Activated CD4-positive, alpha-beta T cell treated with anti-CD3 and anti-CD28 coated beads, Interleukin-2, Interleukin-4, amounts not matched to agents 100 ng/mL and 50 ng/mL, durations not matched to agents 16 hours and 8 hours (primary cell): ENCODE measurements at places on chromosomes 1 and 21.

DNA sequence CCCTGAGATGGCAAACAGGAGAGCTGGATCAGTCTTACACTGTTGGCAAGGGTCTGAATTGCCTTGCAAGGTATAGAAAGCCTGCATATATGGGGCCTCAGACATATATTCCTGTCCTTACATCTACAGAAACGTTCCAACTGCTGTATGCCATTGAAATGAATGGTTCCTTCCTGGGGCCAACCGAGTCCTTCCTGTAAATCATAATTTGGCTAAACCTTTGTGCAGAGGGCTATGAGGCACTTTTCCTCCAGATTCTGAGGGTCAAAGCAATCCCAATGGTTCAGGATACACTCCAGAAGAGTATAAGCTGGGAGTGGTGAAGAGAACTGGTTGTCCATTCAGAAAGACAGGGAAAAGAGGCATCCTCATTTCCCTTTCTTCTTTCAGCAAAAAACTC, 190.5 kb downstream of the PTPRC start:
- DNase-seq: no peak

DNA sequence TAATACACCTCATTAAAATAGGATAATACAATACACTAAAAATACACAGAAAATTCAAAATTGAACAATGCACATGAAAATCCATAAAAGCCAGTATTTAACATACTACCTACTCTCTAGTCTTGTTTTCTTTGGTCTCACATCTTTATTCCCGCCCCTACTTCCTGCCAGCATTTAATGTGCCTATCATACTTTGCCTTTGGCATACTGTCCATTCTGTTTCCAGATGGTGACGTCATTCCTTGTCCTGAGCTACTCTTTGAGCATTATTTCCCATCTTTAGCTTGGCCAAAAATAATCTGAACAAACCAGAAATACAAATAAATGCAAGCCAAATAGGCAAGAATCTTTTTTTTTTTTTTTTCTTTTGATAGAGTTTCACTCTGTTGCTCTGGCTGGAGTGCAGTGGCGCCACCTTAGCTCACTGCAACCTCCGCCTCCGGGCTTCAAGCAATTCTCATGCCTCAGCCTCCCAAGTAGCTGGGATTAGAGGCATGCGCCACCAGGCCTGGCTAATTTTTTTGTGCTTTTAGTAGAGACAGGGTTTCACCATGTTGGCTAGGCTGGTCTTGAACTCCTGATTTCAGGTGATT, 4.4 kb downstream of the HFM1 start:
- DNase-seq: no peak

DNA sequence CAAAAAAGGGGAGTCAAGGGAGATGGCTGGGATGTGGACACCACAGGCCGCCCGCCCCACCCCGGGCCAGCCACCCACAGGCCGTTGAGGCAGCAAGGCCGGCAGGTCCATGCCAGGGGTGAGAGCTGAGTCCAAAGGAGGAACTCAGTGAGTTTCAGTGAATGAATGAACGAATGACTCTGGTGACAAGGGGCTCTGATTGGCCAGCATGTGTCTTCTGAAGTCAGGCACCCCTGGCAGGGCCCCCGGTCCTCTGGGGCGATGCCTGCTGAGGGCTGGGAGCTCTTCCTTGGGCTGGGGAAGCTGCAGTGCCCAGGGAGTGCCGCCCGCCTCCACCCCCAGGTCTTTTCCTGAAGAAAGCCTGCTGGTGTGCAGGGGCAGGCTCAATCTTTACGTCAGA, 236.1 kb upstream of the VAMP3 start:
- no peak for DNase-seq

- DNase-seq: no peak
Measured at GRCh38 chr1:196403803-196404690, 204.2 kb downstream of the KCNT2 start.

DNA sequence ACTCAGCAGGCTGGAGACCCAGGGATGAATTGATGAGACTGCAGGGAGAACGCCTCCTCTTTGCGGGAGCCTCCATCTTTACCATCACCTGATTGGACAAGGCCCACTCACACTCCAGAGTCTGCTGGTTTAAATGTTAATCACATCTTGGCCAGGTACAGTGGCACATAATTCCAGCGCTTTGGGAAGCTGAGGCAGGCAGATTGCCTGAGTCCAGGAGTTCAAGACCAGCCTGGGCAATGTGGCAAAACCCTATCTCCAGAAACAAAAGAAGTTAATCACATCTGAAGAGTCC, 121.8 kb upstream of the C1orf174 start:
- no peak for DNase-seq

DNA sequence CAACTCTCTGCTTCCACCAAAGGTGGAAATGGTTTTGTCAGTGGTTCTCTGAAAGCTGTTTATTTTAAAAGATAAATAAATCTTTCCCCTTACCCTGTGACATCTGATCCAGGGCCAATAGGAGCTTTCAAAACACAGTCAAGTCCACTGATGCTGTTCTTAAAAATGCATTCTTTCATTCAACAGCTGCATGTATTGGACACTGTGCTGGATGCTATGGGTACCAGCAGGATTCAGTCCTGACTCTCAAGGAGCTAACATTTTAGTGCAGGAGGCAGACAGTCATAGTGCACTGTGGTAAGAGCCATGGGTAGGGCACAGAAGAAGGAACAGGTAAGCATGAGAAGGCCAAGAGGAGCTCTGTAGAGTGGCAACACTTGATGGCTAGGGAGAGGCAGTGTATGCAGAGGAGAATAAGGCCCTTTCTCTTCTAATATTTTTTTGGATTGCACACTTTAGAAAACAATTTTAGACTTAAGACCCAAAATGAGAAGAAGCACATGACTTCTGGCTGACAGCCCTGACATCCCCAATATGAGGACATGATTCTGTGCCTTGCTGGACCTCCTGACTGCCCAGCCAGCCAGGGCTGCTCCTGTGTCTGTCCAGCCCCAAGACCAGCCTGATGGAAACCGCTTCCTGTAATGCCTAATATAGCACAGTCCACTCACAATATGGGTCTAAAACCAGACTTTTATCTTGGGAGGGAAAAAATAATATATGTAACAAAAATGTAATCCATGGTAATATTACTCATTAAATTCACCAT, 207.3 kb downstream of the SDCCAG8 start:
- DNase-seq: no peak

DNA sequence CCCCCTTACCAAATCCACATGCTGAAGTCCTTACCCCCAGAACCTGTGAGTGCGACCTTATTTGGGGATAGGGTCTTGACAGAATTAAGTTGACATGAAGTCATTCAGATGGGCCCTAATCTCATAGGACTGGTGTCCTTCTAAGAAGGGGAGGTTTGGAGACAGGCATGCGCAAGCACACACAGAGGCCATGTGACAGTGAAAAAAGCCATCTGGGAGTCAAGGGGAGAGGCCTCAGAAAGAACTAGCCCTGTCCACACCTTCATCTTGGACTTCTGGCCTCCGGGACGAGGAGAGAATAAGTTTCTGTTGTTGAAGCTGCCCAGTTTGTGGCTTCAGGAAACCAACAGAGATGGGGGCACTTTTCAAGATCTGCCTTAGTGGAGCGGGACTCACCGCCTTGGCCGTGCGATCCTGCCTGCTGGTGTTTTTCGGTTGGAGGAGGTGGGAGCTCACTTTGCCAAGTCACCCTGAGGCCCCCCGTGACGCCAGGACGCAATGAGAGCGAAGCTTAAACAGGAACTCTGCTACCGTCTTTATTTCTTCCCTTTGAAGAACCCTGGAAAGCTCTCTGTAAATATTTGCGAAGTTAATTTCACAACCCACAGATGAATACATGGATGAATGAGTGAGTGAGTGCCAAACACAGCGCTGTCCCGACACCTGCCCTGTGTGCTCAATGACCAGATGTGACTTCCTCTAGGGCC, 42.5 kb upstream of the C1orf174 start:
- no peak for DNase-seq

DNA sequence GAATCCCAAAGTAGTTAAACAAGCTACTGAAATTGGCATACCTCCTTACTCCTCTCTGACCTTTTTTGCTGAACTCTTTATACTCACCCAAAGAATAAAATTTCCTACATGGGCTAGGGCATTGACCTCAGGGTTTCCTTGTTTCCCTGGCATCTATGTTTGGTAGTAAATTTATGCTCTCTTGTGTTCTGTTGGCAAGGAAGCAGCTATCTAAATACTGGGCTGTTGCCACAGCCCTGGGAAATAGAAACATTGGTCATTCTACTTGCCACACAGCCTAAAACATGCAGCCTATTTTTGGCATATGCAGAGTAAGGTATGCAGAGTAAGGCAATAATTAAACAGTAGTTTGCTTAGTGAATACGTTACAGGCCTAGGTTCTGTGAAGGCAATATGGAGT, 351.4 kb downstream of the HLX start:
- no peak for DNase-seq

DNA sequence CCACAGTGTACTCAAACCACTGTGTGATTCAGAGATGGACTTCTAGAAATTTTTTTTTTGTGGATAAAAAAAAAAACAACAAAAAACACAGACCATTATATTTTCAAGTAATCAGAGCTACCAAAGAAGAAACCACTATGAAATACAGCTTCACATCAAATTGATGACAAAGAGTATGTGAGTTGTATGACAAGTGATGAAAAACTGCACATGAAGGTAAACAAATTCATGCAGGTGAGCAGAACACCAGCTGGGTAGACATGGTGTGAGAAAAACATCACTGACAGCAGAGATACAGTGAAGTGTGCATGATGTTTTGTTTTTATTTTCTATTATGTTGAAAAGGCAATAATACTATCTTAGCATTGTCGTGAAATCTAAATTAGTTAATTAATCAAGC, 8.0 kb upstream of the PTPRC start:
- DNase-seq: no peak
